ENCODE measurements at places on chromosomes 4 and X. TPM values are rescaled to one million over a fixed set of nuclear protein-coding genes. Genes with fewer than 3 reads are reported as not detected.
A peak's percentile ranks its signal among the peaks of the same experiment; 100 is the strongest.

Gene KLHL15
- total RNA-seq: 16.5 TPM

Gene LONRF3
- total RNA-seq: 0.30 TPM

Gene FAM47E
- total RNA-seq: 1.6 TPM

Gene LPAR4
- total RNA-seq: 20.1 TPM

Gene STPG2
- 0.23 TPM for total RNA-seq

Gene ABLIM2
- 3.8 TPM for total RNA-seq

Gene MUC7
- total RNA-seq: not detected

Gene TLR3
- total RNA-seq: 0.19 TPM

Gene SMAD1
- 28.6 TPM for total RNA-seq

Gene LDB2
- 9.6 TPM for total RNA-seq

- no peak overlapping the region for H3K27ac ChIP-seq
- H3K27me3 ChIP-seq: no peaks in the 10 kb centered on the region
- no peaks in the 10 kb centered on the region for H3K36me3 ChIP-seq
- DNase-seq: no peak
- H3K4me3 ChIP-seq: no peak overlapping the region
These were observed 56.6 kb downstream of the SPATA18 start for GRCh38 chr4:52107745-52108144.

GRCh38 chrX:71111141-71111843 lies at the start of gene IL2RG:
TSS of gene IL2RG (minus strand) at chrX:71111577. CDS start at chrX:71111539, 38 bp downstream.
- no peak for DNase-seq
- peak within 1 kb of the TSS; percentile 0 for H3K27ac ChIP-seq
- H3K36me3 ChIP-seq: no peaks in the 10 kb centered on the region
- no peak within 1 kb of the TSS for H3K4me3 ChIP-seq
- peaks cover 20% of the 10 kb centered on the region for H3K4me1 ChIP-seq

- H3K27me3 ChIP-seq: peaks cover 24% of the 10 kb centered on the region
- peaks cover 19% of the 10 kb centered on the region for H3K4me1 ChIP-seq
- H3K36me3 ChIP-seq: no peaks in the 10 kb centered on the region
- H3K4me3 ChIP-seq: peak overlapping the region; percentile 66
- peak; percentile 37 for DNase-seq
- H3K27ac ChIP-seq: no peak overlapping the region
These were observed 107.5 kb upstream of the RPL34 start for GRCh38 chr4:108512615-108513505.

DNA sequence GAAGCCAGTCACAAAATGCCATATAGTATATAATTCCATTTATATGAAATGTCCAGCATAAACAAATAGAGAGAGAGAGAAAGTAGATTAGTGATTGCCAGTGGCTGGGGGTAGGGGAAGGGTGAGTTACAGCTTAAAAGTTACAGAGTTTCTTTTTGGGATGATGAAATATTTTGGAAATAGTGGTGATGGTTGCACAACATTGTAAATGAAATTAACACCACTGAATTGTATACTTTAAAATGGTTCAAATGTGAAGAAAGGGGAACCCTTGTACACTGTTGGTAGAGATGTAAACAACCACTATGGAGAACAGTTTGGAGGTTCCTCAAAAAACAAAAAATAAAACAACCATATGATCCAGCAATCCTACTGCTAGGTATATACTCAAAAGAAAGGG lies 131.2 kb upstream of the GPC4 start:
- H3K4me1 ChIP-seq: no peaks in the 10 kb centered on the region
- peaks cover 3% of the 10 kb centered on the region for H3K36me3 ChIP-seq
- no peaks in the 10 kb centered on the region for H3K27me3 ChIP-seq

DNA sequence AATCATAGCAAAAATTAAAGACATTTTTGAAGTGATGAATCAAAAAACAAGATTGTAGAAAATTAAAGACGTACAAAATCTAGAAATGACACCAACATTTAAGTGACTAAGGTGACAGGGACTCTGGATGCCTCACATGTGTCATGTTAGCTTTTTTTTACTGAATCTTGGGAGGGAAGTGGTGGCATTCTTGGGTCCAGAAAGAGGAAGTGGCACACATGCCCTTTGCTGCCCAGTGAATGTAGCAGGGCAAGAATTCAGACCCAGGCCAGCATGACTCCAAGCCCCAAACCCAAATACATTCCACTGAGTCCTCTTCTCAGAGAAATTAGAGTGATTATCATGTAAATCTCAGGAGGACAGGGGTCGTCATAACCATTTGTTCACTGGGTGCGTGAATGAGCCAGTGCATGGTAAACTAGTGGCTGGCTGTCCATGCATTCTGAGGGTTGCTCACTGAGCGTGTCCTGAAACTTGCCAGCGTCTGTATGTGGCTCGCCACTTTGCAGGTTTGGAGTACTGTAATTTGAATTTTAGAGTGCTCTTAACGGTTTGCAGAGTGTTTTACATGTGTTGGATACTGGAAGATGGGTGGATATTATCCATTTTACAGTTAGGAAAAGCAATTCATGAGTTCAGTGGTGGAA lies 55.4 kb upstream of the TBC1D14 start:
- H3K4me3 ChIP-seq: no peak overlapping the region
- H3K4me1 ChIP-seq: peaks cover 24% of the 10 kb centered on the region
- H3K27ac ChIP-seq: no peak overlapping the region
- no peaks in the 10 kb centered on the region for H3K27me3 ChIP-seq
- DNase-seq: no peak

DNA sequence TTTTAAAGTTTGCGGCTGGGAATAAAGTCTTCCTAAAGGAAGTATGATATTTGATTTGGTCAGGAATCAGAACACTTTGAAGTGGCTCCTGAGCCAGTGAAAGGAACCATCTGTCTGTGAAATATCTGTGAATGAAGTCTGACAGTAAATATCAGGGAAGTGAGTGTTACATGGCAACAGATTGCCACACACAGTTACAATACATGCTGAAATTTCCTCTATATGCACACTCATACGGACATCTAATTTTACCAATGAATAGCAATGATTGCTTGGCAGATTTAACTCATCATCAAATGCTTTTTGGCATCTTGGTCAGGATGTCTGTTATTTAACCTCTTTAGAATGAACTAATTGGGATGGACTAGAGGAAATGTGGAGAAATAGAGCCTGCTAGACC lies 1023.8 kb downstream of the FAT4 start:
- no peaks in the 10 kb centered on the region for H3K27me3 ChIP-seq
- H3K36me3 ChIP-seq: no peaks in the 10 kb centered on the region
- H3K4me1 ChIP-seq: peaks cover 6% of the 10 kb centered on the region
- DNase-seq: no peak
- no peak overlapping the region for H3K27ac ChIP-seq
- H3K4me3 ChIP-seq: no peak overlapping the region

- no peaks in the 10 kb centered on the region for H3K27me3 ChIP-seq
- peak overlapping the region; percentile 41 for H3K4me3 ChIP-seq
- peaks cover 53% of the 10 kb centered on the region for H3K4me1 ChIP-seq
- DNase-seq: no peak
- H3K36me3 ChIP-seq: no peaks in the 10 kb centered on the region
These were observed 2.3 kb downstream of the NOCT start for GRCh38 chr4:139017861-139018260.

- H3K4me3 ChIP-seq: no peak overlapping the region
- no peaks in the 10 kb centered on the region for H3K36me3 ChIP-seq
- no peaks in the 10 kb centered on the region for H3K27me3 ChIP-seq
- no peak for DNase-seq
- H3K4me1 ChIP-seq: peaks cover 9% of the 10 kb centered on the region
These were observed 218.6 kb downstream of the SPCS3 start for GRCh38 chr4:176538217-176538925.

DNA sequence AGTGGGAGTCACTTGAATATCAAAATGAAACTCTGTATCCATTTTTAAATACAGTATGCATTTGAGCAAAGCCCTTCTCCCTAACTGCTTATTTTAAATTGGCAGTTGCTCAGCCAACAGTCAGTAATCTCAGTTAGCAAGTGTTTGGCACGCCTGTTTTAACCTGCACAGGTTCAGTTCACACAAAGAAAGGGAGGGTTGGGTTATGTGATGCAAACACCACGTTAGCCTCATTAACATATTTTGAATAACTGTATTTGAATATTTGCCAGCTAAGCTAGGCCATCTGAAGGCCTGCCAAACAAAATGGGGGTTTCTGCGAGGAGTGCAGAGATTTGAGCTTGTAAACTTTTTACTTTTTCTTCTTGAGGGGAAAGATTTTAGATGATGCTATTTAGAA lies 19.8 kb downstream of the GAB1 start:
- H3K27ac ChIP-seq: no peak overlapping the region
- peaks cover 26% of the 10 kb centered on the region for H3K4me1 ChIP-seq
- no peaks in the 10 kb centered on the region for H3K36me3 ChIP-seq
- H3K27me3 ChIP-seq: no peaks in the 10 kb centered on the region
- H3K4me3 ChIP-seq: no peak overlapping the region
- DNase-seq: no peak

DNA sequence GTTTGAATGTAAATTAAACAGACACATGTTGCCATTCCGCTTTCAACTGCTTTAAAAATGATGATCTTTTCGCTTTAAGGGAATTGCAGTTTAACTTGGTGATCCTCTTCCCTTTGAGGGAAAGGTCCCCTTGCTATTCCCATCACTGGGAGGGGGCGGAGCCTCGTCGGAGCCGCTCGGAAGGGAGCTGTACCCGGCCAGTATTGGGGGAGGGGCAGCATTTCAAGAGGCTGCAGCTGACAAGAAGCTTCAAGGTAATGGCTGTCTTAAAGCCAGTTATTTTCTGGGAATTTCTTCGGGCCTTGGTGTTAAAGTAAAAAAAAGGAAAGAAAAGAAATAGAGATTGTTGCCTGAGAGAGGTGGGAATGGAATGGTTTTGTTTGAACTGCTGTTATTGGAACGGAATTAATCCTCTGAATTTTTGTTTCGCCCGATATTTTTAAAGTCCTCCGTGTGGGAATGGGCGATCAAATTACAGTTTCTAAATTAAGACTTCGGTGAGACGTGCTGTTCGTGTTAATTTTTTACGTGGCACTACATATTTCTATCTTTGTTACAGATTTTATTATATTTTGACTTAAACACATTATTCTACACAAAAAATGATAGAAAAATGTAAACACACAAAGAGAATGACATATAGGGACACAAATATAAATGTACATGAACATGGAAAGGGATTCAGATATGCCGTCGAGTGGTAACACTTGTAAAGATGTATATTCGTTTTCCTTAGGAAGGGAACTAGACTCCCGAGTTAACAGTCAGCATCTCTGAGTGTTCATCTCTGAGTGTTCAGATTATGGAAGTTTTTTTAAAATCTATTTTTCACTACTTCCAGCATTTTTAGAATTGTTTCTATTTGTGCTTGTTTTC lies 9.2 kb downstream of the PWWP3B start:
- peak overlapping the region; percentile 92 for H3K4me3 ChIP-seq
- peak; percentile 51 for DNase-seq
- H3K27me3 ChIP-seq: no peaks in the 10 kb centered on the region
- peak overlapping the region; percentile 81 for H3K27ac ChIP-seq
- peaks cover 3% of the 10 kb centered on the region for H3K36me3 ChIP-seq
- H3K4me1 ChIP-seq: peaks cover 6% of the 10 kb centered on the region

DNA sequence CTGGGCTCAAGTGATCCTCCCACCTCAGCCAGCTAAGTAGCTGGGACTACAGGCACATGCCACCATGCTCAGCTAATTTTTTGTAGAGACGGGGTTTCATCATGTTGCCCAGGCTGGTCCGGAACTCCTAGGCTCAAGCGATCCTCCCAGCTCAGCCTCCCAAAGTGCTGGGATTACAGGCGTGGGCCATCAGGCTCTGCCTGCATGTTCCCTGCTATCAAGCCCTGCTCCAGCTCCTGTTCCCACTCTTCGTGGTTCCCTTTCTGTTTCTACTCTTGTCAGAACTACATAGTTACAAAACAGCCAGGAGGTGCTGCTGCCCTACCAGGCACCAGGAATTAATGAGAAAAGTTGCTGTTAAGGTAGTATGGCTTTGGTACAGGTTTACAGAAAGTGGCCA lies 8.7 kb downstream of the TIMP1 start:
- H3K27me3 ChIP-seq: no peaks in the 10 kb centered on the region
- no peaks in the 10 kb centered on the region for H3K4me1 ChIP-seq
- H3K4me3 ChIP-seq: no peak overlapping the region
- no peak for DNase-seq

- H3K27me3 ChIP-seq: peaks cover 4% of the 10 kb centered on the region
- no peaks in the 10 kb centered on the region for H3K36me3 ChIP-seq
- H3K4me1 ChIP-seq: peaks cover 6% of the 10 kb centered on the region
- no peak overlapping the region for H3K27ac ChIP-seq
These were observed 61.3 kb downstream of the NPNT start for GRCh38 chr4:105956569-105956968.

DNA sequence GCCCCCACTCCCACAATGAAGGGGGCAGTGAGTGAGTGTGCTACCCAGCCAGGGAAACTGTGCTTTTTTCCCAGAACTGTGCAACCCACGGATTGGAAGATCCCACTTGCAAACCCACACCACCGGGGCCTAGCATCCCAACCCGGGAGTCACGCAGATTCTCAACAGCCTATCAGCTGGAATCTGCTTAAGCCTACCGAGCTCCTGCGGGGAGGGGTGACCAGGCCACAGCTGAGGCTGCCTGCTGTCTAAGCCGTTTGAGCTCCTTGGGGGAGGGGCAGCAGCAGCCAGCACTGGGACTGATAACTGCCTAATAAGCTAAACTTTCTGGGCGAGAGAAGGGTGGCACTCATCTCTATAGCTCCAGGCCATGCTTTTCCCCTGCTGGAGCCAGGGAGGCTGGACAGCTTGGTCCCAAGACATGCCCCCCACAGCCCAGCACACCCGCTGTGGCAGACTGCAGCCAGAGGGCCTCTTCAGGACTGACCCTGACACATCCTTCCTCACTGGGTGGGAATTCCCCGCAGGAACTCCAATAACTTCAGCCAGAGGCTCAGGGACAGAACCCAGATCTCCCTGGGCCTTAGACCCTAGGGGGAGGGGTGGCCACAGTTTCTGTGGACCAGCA lies 161.3 kb upstream of the MAGEB18 start:
- H3K27ac ChIP-seq: no peak overlapping the region
- H3K4me3 ChIP-seq: no peak overlapping the region
- H3K27me3 ChIP-seq: no peaks in the 10 kb centered on the region

- H3K36me3 ChIP-seq: no peaks in the 10 kb centered on the region
- H3K4me3 ChIP-seq: no peak overlapping the region
- no peak for DNase-seq
- no peaks in the 10 kb centered on the region for H3K4me1 ChIP-seq
These were observed 68.7 kb downstream of the VSIG4 start for GRCh38 chrX:65971151-65971550.

- H3K4me1 ChIP-seq: peaks cover 42% of the 10 kb centered on the region
- peak overlapping the region; percentile 71 for H3K4me3 ChIP-seq
- no peak for DNase-seq
- peaks cover 46% of the 10 kb centered on the region for H3K36me3 ChIP-seq
- H3K27me3 ChIP-seq: peaks cover 26% of the 10 kb centered on the region
These were observed 7.6 kb downstream of the HNRNPDL start for GRCh38 chr4:82422616-82423015.

- H3K4me1 ChIP-seq: no peaks in the 10 kb centered on the region
- H3K27me3 ChIP-seq: no peaks in the 10 kb centered on the region
- no peak overlapping the region for H3K4me3 ChIP-seq
- H3K27ac ChIP-seq: no peak overlapping the region
- H3K36me3 ChIP-seq: no peaks in the 10 kb centered on the region
These were observed 43.9 kb upstream of the GC start for GRCh38 chr4:71827826-71828225.

- no peak for DNase-seq
- no peak overlapping the region for H3K4me3 ChIP-seq
- H3K27me3 ChIP-seq: no peaks in the 10 kb centered on the region
These were observed 212.2 kb downstream of the CBR4 start for GRCh38 chr4:168797738-168798375.
